Activated T-cell treated with anti-CD3 and anti-CD28 coated beads, Interleukin-2, amount 50 U/mL, for 72 hours (primary cell): ENCODE measurements at places on chromosomes 7 and 10.

GRCh38 chr7:988963-989529 lies 6.1 kb downstream of the CYP2W1 start:
- H3K27me3 ChIP-seq: peaks cover 6% of the 10 kb centered on the region
- H3K27ac ChIP-seq: no peak overlapping the region
- no peak for DNase-seq
- H3K36me3 ChIP-seq: no peaks in the 10 kb centered on the region

DNA sequence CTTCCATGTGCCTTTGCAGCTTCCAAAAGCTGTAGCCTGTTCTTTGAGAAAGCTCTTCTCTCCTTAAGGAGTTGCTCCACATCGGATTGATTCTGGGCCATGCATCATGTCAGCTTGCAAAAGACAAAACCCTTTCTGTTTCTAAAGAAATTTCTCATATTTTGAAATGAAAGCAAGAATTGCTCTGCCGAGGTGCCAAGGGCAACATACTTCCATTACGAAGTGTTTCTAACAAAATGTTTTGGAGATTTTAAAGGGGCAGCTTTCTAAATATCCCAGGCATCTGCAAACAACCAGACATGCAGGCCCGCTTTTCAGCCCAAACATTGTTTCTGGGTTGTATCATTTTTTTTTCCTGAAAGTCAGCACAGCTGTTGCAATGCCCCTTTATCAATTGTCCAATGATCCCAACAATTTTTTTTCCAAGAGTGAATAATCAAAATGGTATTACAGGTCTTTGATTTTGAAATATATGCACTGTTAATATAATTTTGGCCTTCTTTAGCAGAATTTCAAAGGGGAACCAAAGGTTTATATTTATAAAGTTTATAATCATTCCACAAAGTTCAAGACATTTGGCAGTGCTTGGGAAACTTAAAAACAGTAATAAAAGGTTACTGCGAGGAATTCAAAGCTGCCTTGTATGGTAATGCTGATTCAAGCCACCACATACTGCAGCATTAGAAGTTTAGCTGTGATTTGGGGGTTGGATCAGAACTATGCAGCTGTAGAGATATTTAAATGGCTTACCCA lies 61.0 kb downstream of the TES start:
- H3K27ac ChIP-seq: no peak overlapping the region
- H3K4me1 ChIP-seq: peaks cover 6% of the 10 kb centered on the region
- peaks cover 58% of the 10 kb centered on the region for H3K27me3 ChIP-seq
- H3K36me3 ChIP-seq: no peaks in the 10 kb centered on the region
- H3K4me3 ChIP-seq: no peak overlapping the region

DNA sequence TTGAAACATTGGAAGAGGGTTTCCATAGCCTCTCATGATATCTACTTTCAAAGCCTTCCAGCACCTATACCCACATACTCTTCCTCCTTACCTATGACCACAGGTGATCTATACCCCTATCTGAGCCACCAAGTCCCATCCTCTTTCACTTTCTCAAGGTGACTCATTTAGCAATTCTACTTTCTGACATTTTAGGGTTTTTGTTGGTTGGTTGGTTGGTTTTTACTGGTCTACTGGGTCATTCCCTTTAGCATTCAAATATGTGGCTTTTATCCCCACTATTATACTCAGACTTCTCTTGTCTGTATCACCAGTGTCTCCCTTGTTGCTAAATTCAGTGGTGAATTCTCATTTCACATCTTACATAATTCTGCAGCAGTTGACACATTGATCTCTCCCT lies 130.4 kb upstream of the STEAP4 start:
- no peak for DNase-seq
- H3K36me3 ChIP-seq: no peaks in the 10 kb centered on the region
- no peak overlapping the region for H3K27ac ChIP-seq
- H3K4me3 ChIP-seq: no peak overlapping the region
- no peaks in the 10 kb centered on the region for H3K4me1 ChIP-seq

- no peak for DNase-seq
- H3K4me3 ChIP-seq: no peak overlapping the region
- no peaks in the 10 kb centered on the region for H3K36me3 ChIP-seq
- no peaks in the 10 kb centered on the region for H3K27me3 ChIP-seq
- no peak overlapping the region for H3K27ac ChIP-seq
- peaks cover 6% of the 10 kb centered on the region for H3K4me1 ChIP-seq
These were observed 51.5 kb downstream of the NRCAM start for GRCh38 chr7:108404509-108405420.

GRCh38 chr7:116780521-116780920 lies 81.9 kb upstream of the CAPZA2 start:
- H3K4me3 ChIP-seq: no peak overlapping the region
- H3K27ac ChIP-seq: no peak overlapping the region
- H3K4me1 ChIP-seq: peaks cover 6% of the 10 kb centered on the region
- DNase-seq: no peak
- H3K36me3 ChIP-seq: no peaks in the 10 kb centered on the region
- no peaks in the 10 kb centered on the region for H3K27me3 ChIP-seq
